ENCODE measurements at places on chromosomes 12 and 14.
A peak's percentile ranks its signal among the peaks of the same experiment; 100 is the strongest.

DNA sequence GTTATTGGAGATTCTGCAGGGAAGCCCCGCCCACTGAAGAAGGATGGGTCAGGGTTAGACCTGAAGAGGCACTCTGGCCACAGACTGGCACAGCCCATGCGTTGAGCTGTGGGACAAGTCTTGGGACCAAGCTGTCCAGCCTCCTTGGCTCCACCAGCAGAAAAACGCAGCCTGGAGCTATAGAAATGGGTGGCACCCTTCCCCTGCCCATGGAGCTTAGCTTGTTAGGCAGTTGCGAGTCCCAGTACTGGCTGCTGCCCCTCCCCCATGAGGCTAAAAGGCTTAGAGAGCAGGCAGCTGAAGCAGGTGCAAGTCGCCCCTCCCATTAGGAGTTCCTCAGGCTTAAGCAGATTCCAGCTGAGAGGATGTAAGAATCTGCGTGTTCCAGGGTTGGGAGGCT lies 1124.0 kb upstream of the TMEM132C start:
- H3K4me3 ChIP-seq: no peak overlapping the region
- no peak for DNase-seq
- no peak overlapping the region for H3K27ac ChIP-seq
- peaks cover 2% of the 10 kb centered on the region for H3K36me3 ChIP-seq
- H3K4me1 ChIP-seq: peaks cover 9% of the 10 kb centered on the region

DNA sequence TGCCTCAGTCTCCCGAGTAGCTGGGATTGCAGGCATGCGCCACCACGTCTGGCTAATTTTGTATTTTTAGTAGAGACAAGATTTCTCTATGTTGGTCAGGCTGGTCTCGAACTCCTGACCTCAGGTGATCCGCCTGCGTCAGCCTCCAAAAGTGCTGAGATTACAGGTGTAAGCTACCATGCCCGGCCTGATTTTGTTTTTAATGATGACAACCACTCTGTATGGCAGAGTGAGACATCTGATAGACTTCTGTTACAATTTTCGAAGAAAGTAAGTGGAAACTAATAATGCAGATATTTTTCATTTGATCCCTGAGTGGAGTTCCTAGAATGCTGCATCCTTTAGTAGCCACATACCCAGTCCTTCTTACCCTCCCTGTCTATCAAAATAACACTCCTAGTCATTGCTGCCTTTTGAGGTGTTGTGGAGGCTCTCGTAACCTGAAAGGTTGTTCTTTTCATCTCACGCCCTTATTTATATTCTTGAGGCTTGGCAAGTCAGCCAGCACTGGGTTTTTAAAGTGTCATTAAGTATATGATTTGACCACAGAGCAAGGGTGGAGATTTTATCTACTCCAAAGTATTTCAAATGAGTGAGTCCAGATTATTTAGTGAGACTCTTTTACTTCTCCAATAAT lies 5.9 kb upstream of the EID3 start:
- peaks cover 48% of the 10 kb centered on the region for H3K4me1 ChIP-seq
- no peaks in the 10 kb centered on the region for H3K27me3 ChIP-seq
- DNase-seq: no peak
- no peak overlapping the region for H3K27ac ChIP-seq
- H3K4me3 ChIP-seq: no peak overlapping the region

GRCh38 chr14:61832783-61833182 lies 70.6 kb downstream of the SNAPC1 start:
- H3K4me1 ChIP-seq: peaks cover 6% of the 10 kb centered on the region
- no peak overlapping the region for H3K27ac ChIP-seq
- no peaks in the 10 kb centered on the region for H3K27me3 ChIP-seq
- H3K36me3 ChIP-seq: no peaks in the 10 kb centered on the region

DNA sequence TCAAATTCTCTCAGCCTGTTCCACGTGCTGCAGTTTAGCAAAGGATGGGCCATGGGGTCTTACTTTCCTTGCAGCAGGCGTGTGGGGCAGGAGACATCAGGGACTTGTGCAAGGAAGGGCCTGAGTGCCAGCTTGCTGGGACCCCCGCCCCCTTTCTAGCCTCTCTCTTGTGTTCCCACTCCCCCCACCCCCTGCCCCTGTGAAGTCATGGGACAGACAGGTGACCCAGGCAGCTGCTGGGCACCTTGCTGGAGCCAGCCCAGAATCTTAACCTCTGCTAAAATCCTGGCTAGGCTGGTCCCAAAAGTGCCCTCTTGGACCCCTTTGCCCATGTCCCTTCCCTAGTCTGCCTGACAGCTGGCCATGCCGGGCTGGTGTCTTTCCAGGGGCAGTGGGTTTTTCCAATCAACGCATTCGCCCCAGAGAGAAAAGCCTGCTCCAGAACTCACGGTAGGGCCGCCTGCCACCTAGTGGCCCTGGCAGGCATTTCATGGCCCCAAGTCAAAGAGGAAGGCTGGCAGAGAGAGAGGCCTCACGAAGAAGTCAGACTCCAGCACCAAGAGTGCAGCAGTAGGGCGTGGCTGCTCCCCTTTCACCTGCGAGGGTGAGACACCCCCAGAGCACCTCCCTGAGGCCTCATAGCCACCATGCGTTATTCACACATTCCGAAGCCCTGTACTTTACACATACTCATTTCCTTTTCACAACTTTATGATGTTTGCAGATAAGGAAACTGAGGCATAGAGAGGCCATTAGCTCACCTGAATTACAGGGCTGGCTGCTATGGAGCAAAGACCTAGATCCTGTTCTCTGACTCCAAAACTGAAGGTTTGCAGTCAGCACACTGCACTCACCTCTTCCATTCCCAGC lies 67.4 kb downstream of the LGMN start:
- peaks cover 50% of the 10 kb centered on the region for H3K4me1 ChIP-seq
- H3K27ac ChIP-seq: peak overlapping the region; percentile 69
- H3K4me3 ChIP-seq: no peak overlapping the region
- H3K27me3 ChIP-seq: no peaks in the 10 kb centered on the region
- H3K36me3 ChIP-seq: peaks cover 71% of the 10 kb centered on the region

- H3K27ac ChIP-seq: no peak overlapping the region
- no peak overlapping the region for H3K4me3 ChIP-seq
- H3K4me1 ChIP-seq: no peaks in the 10 kb centered on the region
- H3K27me3 ChIP-seq: peaks cover 2% of the 10 kb centered on the region
- no peak for DNase-seq
Observed at GRCh38 chr14:57657487-57657886, 163.8 kb upstream of the CCDC198 start.

DNA sequence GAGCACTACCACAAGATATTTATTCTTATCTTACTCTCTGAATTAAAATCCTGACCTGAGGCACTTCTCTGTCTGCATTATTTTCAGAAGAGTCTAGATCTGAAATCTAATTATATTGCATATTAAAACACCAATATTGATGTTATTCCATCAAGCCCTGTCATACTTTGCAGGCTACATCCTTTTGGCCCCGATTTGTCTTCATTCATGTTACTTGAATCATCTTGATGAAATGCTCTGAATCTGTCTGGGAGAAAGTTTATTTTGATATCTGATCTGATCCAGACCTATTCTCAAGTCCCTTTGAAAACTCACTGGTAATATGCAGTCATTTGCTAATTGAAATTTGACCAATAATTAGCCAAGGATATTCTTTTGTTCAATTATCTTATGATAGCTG lies 79.9 kb downstream of the BBS10 start:
- no peak for DNase-seq
- H3K27me3 ChIP-seq: peaks cover 33% of the 10 kb centered on the region
- no peak overlapping the region for H3K27ac ChIP-seq
- no peaks in the 10 kb centered on the region for H3K36me3 ChIP-seq
- peaks cover 16% of the 10 kb centered on the region for H3K4me1 ChIP-seq

DNA sequence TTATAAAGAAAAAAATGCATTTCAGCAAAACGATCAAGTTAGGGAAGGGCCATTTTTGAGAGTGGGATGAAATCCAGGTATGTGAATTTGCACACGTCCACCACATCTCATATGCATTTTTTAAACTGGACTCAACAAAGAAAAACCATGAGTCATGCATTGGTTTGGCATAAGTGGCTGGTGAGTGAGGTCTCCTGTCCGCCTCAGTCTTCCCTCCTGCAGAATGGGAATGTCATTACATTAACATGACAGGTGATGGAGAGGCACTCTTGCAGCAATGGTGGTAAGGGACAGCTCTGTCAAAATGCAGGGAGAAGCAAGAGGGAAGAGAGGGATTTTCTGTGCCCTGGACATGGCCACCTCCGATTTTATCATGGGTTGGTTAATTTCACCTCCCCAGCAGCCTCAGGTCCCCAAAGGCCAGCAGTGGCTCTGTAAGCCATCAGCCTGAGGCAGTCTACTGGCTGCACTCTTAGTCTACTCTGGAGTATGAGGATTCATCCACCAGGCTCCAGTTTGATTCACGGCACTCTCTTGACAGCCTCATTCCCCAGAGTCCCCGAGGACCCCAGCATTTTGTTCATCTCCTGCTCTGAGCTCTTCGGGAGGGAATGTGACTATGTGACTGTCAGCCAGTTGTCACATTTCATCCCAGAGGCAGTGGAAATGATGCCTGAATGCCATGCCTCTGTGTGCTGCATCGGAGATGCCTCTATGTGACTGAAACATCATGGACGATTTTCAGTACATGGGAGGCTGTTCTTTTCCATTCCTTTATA lies 17.1 kb upstream of the PWP1 start:
- H3K4me1 ChIP-seq: peaks cover 5% of the 10 kb centered on the region
- DNase-seq: no peak
- no peak overlapping the region for H3K27ac ChIP-seq

DNA sequence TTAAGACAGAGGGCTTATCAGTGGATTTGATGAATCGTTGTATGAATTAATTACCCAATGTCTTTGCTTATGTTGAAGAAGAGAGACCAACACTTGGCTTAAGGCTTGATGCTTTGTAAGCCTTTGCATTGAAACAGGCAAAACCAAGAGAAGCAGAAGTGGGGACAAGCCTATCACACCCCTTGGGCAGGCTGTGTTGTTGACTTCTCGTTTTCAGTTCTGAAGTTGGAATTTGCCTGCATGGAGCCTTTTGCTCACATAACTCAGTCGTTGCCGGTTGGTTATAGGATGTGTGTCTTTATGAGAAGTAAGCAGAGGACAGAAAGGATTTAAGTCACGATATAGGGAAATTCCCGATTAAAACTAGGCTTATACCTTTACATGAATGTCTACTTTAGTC lies 94.7 kb downstream of the CCDC92 start:
- H3K27me3 ChIP-seq: peaks cover 21% of the 10 kb centered on the region
- H3K27ac ChIP-seq: no peak overlapping the region
- no peaks in the 10 kb centered on the region for H3K36me3 ChIP-seq
- no peak for DNase-seq

DNA sequence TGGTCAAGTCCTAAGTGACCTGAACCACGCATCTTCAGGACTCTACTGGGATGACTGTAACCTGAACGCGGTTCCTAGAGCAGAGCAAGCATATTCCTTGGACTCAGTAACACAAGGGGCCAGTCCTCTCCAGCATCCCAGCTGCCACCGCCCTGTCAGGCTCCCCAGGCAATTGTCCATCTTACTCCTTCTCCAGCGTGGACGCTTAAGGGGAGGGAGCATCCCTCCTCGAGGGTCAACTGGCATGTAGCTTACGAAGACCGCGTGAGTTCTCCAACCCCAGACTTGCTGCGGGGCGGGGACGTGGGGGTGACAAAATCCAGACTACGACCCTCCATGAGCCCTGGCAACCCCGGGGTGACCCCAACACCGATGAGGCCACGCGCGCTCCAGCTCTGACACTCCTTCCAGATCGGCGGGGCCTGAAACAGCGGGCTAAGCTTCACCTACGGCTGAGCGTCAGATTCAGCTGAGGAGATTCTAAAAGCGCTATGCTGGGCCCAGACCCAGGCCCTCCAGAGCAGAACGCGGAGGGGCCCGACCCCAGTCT lies 846 bp upstream of the MTHFD1 start:
- no peak for DNase-seq
- H3K4me1 ChIP-seq: peaks cover 33% of the 10 kb centered on the region
- peak overlapping the region; percentile 99 for H3K27ac ChIP-seq
- H3K27me3 ChIP-seq: no peaks in the 10 kb centered on the region
- peaks cover 50% of the 10 kb centered on the region for H3K36me3 ChIP-seq

GRCh38 chr12:124548854-124549378 lies 18.5 kb downstream of the NCOR2 start:
- H3K27ac ChIP-seq: peak overlapping the region; percentile 39
- H3K36me3 ChIP-seq: peaks cover 10% of the 10 kb centered on the region
- H3K4me1 ChIP-seq: peaks cover 93% of the 10 kb centered on the region
- peak; percentile 52 for DNase-seq
- no peaks in the 10 kb centered on the region for H3K27me3 ChIP-seq
- H3K4me3 ChIP-seq: no peak overlapping the region

- no peak overlapping the region for H3K27ac ChIP-seq
- H3K36me3 ChIP-seq: peaks cover 55% of the 10 kb centered on the region
- no peak overlapping the region for H3K4me3 ChIP-seq
- no peak for DNase-seq
Observed at GRCh38 chr14:70995211-70995610, 88.0 kb downstream of the PCNX1 start.

DNA sequence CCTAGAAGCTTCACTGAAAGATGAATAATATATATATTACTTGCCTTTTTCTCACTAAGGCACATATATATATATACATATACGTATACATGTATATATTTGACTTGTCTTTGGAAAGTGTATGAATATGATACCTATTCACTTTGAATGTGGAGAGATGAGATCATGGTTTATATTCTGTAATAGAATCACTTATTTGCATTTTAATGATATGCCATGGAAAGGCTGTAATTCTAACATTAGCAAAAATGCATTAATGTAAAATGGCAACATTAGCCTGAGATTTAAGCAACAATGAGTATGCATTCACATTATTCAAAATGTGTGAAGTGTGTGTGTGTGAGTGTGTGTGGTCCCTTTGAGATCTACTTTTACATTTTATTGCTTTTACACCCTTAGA lies 54.5 kb upstream of the PRKD1 start:
- H3K27me3 ChIP-seq: no peaks in the 10 kb centered on the region
- H3K4me1 ChIP-seq: no peaks in the 10 kb centered on the region
- no peak overlapping the region for H3K4me3 ChIP-seq
- no peak overlapping the region for H3K27ac ChIP-seq
- H3K36me3 ChIP-seq: no peaks in the 10 kb centered on the region
- DNase-seq: no peak

DNA sequence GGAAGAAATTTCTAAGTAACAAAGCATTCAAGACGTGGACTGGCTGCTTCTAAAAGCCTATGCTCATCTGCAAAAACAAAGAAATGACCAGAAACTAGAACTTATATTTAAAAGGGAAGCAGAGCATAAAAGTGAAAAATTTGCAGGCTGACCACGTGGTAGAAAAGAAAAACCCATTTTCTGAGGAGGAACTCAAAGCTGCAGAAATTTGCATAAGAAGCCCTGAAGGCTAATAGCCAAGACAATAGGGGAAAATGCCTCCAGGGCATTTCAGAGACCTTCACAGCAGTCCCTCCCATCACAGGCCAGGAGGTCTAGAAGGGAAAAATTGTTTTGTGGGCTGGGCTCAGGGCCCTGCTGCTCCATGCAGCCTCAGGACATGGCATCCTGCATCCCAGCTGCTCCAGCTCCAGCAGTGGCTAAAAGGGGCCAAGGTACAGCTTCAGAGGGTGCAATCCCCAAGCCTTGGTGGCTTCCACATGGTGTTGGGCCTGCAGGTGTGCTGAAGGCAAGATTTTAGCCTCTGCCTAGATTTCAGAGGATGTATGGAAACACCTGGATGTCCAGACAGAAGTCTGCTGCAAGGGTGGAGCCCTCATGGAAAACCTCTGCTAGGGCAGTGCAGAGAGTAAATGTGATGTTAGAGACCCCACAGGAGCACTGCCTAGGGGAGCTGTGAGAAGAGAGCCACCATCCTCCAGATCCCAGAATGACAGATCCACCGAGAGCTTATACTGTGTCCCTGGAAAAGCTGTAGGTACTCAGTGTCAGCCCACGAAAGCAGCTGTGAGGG lies 55.5 kb downstream of the CHGA start:
- peaks cover 90% of the 10 kb centered on the region for H3K36me3 ChIP-seq
- no peak overlapping the region for H3K4me3 ChIP-seq
- no peaks in the 10 kb centered on the region for H3K4me1 ChIP-seq
- no peaks in the 10 kb centered on the region for H3K27me3 ChIP-seq

Data from activated T-cell treated with anti-CD3 and anti-CD28 coated beads, Interleukin-2, amount 50 U/mL, for 24 hours (primary cell).